ENCODE measurements at places on chromosomes 13 and 19. TPM values are rescaled to one million over a fixed set of nuclear protein-coding genes. Genes with fewer than 3 reads are reported as not detected.

The SSC5D gene
- total RNA-seq = 10.7 TPM

The EPSTI1 gene
- total RNA-seq = 15.7 TPM

The VSTM1 gene
- not detected for total RNA-seq

The SLC27A5 gene
- total RNA-seq = 5.5 TPM

The KLK7 gene
- not detected for total RNA-seq

DNA sequence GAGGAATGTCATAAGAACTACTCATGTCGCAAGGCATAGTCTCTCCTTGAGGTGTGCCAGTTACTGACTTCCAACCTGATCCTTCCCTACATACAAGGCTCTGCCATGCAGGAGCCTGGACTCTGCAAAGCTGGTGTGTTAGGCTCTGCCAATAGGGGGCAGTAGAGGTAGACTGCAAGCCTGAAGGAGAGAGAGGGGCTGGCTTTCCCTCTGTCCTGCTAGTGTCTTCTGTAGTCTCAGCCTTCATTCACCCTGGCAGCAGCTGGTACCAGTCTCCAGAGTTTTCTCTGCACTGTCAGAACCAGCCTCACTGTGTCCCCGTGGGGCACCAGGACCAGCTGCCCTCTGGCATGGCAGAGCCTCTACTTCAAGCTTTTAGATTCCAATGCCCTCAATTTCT, 14.5 kb downstream of the SHISA2 start:
- no peak for DNase-seq

GRCh38 chr13:26469602-26470001, 87.9 kb upstream of the WASF3 start:
- DNase-seq = no peak

DNA sequence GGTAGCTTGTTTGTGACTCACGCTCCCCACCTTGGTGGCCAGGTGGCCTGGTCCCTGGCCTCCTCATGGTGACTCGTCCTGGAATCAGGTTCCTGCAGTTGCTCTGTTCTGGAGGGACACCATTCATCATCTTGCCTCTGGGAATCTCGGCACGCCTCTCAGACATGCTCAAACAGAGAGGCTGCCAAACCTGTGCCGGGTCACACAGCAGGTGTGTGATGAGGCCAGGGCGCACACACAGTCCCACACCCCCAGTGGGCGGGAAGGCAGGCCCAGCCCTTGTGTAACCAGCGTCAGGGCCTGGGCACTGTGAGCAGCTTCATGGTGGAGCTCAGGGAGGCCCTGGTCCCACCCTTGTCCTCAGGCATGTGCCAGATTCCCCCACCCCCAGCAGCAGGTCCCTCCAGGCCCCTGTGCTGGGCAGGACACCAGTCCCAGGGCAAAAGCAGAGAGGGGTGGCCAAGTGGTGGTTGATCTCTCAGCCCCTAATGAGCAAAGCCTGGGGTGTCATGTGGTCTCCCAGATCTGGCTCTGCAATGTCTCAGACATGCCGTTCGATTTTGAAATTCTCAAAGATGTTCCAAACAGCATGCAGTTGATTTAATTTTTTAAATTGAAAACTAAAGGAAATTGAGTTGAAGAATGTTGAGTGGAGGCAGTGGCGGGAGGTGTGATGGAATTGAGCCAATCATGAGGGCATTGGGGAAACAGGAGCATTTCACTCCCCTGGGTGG, 12.1 kb downstream of the CEBPA start:
- DNase-seq = no peak

GRCh38 chr13:29713839-29714238, 118.4 kb upstream of the SLC7A1 start:
- no peak for DNase-seq

DNA sequence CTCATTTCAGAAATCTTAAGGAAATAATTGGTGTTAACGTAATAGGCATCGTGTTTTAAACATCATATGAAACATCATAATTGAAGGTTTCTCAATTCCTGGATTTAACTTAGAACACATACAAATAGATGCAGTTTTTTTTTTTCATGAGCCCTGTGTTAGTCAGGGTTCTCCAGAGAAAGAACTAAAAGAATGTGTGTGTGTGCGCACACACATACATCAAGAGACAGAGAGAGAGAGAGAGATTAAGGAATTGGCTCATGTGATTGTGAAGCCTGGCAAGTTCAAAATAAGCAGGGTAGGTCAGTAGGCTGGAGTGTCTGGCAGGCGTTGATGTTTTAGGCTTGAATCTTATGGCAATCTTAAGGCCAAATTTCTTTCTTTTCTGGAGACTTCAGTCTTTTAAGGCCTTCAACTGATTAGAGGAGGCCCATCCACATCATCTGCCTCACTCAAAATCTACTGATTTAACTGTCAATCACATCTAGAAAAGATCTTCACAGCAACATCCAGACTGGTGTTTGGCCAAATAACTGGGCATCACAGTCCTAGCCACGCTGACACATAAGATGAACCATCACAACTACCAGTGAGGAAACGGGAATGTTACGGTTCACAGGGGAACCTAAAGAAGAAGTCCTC, 25.2 kb downstream of the SPATA13 start:
- DNase-seq = peak; percentile 62

- peak; percentile 69 for DNase-seq
Measured at GRCh38 chr13:112842343-112842856, 126.6 kb upstream of the MCF2L start.

Measured in fibroblast of the aortic adventitia (primary cell).